ENCODE measurements at places on chromosomes 5 and 9.

GRCh38 chr5:72252574-72253155 is 67.4 kb downstream of the MRPS27 start:
- no peak for DNase-seq

DNA sequence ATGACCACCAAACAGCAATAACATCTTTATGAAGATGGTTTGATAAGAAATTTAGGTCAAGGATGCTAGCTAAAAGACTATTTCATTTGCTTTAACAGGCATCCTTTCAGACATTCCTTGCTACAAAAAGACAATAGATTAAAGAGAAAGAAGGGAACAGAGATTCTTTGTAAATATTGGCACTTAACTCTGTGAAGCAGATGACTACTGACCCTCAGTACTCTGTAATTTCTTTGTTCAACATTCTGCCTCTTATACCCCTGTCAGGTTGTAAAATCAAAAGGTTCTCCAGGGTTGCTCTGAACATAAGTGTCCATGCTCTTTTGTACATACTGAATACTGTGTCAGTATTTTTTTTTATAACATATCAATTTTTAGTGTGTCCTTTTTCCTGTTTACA is 610.6 kb upstream of the GRAMD2B start:
- DNase-seq = no peak

GRCh38 chr9:84368601-84369000 is 28.0 kb upstream of the SLC28A3 start:
- DNase-seq = no peak

DNA sequence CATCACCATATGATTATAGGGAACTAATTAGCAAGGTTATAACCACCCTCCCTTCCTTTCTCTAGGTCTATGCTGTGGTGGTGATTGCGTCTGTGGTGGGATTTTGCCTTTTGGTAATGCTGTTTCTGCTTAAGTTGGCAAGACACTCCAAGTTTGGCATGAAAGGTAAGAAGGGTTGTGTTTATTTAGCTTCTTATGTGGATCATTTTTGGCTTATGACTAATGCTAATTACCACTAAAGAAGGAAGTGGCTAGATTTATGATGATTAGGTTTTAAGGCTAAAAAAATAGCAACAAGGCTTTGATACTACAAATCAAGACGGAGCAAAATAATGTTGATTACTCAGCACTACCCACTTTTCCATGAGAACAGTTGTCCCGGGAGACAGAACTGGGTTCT is 82.4 kb downstream of the NTRK2 start:
- DNase-seq = no peak

- no peak for DNase-seq
Measured at GRCh38 chr9:127814619-127815511, 12.2 kb downstream of the FPGS start.
